ENCODE measurements at places on chromosomes 16 and 17.

DNA sequence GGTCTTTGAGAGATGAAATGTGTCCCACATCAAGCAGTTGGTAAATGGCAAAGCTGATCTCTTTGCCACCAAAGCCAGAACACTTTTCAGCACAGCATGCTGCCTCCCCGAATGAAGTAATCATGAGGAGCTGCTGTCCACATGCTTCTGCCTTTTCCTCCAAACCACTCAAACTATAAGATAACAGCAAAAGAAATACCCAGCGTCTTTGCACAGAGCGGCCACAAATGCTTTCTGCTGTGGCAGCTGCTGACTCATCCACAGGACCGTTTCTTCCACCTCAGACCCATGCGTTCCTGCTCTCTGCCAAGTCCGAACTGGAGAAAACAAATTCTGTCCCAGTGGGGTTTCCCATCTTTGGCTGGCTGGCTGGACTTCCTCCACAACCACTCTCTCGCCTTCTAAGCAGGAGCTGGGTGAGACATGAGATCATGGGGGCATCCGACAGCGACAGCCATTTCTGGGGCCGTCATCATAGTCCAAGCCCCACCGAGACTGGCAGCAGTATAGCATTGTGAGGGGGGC lies 27.1 kb downstream of the TBC1D3B start:
- DNase-seq = no peak

DNA sequence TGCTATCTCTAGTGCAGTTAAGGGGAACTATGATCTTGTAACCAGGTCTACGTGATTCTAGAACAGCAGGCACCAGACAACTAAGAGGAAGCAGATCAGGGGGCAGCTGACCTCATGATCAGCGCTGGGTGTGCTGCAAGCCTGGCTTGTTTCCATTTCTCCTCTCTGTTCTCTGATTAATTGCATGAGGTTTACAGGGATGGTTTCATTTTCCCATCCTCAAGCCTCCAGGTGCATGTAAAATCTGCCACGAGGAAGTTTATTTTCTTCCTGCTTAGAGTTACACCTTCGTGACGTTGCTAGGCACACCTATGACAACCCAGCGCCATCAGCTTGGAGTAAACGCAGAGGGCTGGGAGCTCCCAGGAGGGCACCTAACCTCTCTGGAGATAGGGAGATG lies 4.3 kb upstream of the NUPR1 start:
- peak; percentile 57 for DNase-seq

- DNase-seq = no peak
These were observed 422.1 kb upstream of the SALL1 start for GRCh38 chr16:51573191-51573590.

- DNase-seq = no peak
These were observed 20.1 kb downstream of the COX11 start for GRCh38 chr17:54948380-54948779.

DNA sequence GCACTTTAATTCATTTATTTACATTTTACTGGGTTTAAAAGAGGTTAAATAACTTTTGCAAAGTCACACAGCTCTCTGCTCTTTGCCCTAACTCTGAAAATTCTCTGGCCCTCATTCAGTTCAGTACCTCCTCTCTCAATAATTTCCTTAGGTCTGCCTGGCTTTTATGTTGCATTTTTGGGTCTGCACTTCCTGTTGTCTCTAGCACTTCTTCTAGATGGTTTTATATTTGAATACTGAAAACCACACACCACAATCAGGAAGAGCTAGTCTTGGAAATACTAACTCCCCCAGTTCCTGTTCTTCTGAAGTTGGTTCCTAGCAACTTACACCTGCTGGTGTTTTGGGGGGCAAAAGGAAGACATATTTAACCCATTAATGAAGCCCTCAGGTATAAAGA lies 577.9 kb downstream of the HS3ST4 start:
- no peak for DNase-seq

GRCh38 chr16:66258916-66259845 lies 107.3 kb upstream of the CDH5 start:
- no peak for DNase-seq

- DNase-seq = no peak
These were observed 872 bp downstream of the ELMO3 start for GRCh38 chr16:67199808-67200198.

DNA sequence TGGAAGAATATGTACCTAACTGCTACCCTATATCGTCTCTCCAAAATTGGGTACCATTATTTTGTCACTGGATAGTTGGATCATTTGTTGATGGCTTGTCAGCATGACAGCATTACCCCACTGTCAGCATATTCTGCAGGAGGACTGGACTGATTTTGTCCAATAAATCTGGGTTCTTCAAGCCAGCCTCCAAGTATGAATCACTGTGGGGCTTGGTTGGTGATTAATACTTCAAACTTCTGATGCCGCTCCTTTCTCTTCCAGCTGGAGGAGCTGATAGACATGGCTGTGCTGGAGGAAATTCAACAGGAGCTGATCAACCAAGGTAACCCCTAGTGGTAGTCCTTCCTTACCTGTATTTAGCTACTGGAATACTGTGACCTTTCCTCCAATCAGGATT lies 2.5 kb downstream of the RPAIN start:
- no peak for DNase-seq

DNA sequence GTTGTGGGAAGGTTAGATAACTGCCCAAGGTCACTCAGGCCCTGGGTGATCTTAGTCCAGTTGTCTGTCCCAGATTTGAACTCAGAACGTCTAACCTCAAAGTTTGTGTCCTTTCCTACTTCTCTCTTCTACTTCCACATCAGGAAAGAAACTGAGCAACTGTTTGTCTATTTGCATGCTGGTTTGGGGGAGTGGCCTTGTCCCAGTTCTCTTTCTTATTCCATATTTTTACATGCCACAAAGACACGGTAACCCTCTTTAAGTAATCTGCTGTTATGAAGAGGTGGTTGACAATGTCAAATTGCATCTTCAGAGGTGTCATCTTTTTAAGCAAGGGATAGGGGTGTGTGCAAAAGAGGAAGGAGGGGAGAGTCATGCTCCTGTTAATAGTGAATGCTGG lies 432.5 kb downstream of the HS3ST3B1 start:
- no peak for DNase-seq

DNA sequence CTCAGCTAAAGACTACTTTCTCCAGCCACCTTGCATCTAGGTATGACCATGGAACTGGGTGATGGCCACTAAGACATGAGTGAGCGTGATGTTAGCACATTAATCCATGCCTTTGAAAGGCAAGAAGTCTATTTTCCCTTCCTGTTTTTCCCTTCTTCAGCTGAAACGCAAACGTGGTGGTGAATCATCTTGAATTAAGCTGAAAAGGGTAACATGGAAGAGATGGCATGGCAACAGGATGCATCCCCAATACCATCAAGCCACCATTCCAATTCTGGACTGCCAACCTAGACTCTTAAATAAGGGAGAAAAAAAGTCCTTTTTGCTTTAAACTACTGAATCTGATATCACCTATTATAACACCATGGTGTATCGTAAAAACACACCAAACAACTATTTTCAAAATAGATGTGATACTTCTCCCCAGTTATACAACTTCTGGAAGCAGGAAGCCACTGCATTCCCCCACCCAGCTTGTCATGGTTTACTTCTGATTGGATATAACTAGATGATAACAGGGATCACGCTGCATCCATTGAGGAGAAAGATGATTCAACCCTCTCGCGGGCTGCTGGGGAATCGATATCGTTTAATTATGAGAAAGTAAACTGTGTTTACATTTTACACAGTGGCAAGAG lies 368.6 kb downstream of the CDH13 start:
- no peak for DNase-seq

DNA sequence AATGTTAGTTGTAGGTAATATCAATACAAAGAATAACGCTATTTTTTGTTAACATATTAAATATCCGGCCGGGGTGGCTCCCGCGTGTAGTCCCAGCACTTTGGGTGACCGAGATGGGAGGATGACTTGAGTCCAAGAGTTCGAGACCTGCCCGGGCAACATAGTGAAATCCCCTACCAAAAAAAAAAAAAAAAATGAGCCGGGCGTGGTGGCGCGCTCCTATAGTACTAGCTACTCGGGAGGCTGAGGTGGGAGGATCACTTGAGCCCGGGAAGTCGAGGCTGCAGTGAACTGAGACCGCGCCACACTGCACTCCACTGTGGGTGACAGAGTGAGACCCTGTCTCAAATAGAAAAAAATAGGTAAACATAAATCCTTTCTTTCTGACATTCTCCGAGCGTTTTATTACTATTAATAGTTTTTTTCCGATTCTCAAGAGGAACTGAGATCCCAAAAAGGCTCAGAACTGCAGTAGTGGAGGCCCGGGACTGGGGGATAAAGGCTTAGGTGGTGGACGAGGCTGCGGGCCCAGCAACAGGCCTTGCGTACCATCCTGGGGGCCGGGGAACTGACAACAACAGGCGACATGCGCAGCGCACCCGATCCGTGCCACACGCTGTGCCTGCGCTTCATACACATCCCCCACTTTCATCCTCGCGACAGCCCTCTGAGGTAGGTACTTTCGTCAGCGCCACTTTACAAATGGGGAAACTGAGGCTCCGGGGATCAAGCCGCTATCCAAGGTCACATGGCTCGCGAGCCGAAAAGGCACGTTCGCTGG lies 919 bp downstream of the N4BP1 start:
- DNase-seq = no peak

- no peak for DNase-seq
These were observed 20.3 kb downstream of the TRARG1 start for GRCh38 chr17:1299552-1300370.

- peak; percentile 55 for DNase-seq
These were observed 959 bp downstream of the SSH2 start for GRCh38 chr17:29929006-29929532.

- no peak for DNase-seq
These were observed 101.2 kb downstream of the SALL1 start for GRCh38 chr16:51049678-51050376.

DNA sequence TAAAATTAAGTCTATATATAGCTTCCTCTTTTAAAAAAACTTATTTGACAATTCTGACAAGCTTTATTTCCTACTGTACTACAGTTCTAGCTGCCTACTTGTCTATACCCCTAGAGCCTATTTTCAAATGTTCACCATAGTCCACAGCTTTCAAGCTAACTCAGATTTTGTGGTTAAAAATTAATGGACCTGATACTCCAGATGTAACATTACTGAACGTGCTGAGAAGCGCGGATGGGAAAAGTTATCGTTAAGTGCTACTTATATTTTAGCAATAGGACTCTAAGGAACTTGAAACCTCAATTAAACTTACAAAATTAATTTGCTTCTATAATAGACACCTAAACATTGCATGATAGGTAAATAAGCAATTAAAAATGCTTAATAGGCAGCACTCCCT lies 31.2 kb downstream of the GNA13 start:
- DNase-seq = no peak

- DNase-seq = no peak
These were observed 45.1 kb downstream of the SOCS3 start for GRCh38 chr17:78314683-78315354.

GRCh38 chr16:844638-845350 lies 44.3 kb upstream of the GNG13 start:
- no peak for DNase-seq

DNA sequence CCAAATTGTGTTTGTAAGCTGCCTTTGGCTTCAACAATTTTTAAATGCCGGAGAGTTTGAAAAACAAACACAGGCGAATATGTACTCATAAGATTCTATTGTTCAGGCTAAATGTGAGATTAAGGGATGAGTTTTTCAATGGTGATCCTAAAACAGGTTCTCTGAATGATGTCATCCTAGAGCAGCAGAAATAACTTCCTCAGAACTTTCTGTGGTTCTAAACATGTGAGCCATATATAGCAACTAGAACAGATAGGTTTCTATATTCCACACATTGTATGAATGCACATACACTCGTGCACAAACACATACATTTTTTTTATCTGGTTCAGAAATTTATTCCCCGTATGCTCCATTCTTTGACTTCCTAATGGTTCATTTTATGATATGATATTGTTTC lies 1352.2 kb downstream of the CDH8 start:
- no peak for DNase-seq

GRCh38 chr17:4007346-4008081 lies 43.3 kb upstream of the ATP2A3 start:
- DNase-seq = no peak

- no peak for DNase-seq
These were observed 93.3 kb downstream of the HELZ start for GRCh38 chr17:67151717-67152116.

DNA sequence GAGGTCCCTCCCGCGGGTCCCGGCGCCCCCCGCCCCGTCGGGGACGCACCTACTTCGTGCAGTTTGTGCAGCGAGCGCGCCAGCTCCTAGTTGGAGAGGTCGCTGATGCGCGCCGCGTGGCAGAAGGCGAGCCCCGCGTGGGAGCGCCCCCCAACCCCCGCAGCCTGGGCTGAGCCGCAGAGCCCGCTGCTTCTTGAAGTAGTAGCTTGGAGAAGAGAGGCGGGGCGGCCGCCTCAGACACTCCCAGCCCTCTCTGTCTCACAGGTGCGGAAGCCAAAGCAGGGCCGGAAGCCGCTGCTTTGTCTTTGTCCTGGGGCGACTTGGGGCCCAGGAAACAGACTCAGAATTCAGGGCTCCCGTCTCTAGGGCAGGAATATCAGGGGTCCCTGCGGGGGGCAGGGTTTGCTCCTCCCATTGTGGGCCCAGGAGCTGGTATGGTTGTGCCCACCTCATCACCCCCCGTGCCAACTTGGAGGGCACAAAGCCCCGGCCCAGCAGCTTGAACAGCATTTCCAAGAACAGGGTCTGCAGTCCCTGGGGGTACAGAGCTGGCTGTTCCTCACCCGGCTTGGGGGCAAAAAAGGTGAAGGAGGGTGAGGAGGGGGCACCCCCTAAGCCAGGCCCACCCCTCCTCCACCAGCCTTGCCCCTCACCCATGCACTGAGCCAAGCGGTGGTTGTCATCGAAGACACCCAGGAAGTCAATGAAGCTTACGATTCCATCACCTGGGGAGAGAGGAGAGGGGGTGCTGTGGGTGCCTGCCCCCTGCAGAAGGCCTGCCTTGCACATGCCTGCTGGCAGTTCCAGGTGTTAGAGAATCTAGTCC lies 13.5 kb downstream of the SPATA32 start:
- peak; percentile 84 for DNase-seq

DNA sequence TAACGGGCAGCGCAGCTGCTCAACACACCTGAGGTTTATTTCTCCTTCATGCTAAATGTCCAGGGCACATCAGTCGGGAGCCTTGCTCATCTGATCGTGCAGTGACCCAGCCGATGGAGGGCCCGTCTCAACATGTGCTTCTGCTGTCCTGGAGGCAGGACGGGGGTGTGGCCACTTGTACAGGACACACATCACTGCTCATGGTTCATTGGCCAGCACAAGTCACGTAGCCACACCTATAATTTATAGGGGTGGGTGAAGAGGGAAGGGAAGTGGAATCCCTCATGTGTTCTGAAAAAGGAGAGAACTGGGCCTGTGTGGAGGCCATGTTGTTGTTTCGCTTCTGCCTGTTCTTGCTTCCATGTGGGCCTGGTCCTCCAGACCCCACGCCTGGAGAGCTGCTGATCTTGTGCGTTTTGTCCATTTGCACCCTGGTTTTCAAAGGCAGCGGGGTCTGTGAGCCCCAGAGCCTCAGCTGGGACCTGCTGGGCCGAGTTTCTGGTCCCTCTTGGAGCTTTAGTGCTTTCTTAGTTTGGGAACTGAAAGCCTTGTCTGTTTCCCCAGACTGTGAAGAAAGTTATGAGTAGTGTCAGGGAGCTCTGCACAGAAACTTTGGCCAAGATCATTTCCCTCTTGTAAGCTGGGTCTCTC lies 60.5 kb downstream of the CMIP start:
- DNase-seq = peak; percentile 77

Data from T47D (cell line).